ENCODE measurements at places on chromosomes 11 and 22.

DNA sequence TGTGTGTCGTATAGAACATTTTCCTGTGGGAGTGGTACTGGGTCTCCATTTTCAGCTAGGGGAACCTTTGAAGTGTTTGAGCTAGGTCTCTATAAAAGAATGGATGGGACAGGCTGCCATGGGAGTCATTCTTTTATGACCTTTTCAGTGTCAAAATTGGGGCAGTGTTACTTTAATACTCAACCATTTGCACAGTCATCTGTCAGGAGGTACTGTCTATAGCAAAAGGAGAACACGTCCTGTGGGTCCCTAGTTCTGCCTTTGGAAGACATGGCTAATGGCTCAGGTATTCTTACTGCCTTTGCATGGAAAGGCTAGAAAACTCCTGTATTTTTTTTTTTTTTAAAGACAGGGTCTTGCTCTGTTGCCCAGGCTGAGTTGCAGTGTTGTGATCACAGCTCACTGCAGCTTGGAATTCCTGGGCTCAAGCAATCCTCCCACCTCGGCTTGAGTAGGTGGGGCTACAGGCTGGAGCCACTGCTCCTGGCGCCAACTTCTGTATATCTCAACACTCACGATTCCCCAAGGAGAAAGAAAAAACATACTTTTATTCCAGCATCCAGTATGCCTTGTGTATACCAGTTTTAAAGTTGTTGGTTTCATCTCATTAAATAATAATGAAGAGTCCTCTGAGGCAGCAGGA, 2.1 kb upstream of the ATF4 start:
- DNase-seq, result no peak

GRCh38 chr11:85718991-85719807, 33.2 kb upstream of the CCDC89 start:
- DNase-seq, result no peak

GRCh38 chr11:30868626-30869081, 282.5 kb upstream of the MPPED2 start:
- DNase-seq, result no peak

DNA sequence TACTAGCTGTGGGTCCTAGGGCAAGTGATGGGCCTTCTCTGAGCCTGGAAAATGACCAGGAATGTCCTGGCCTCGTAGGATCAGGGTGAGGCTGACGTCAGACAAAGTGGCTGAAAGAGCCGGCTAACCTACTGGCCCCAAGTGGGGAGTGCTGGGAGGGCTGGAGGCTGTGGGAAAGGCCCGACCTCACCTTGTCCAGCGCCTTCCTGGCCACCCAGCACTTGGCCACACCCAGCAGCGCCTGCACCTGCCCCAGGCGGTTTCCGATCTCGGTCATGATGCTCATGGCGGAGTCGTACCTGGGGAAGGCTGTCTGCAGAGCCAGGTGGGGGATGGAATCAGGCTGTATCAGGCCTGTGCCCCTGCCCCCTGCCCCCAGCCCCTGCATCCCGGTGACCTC, 7.5 kb downstream of the RAPSN start:
- DNase-seq, result no peak

- DNase-seq, result no peak
Measured at GRCh38 chr11:17489751-17490150, 13.1 kb upstream of the ABCC8 start.

DNA sequence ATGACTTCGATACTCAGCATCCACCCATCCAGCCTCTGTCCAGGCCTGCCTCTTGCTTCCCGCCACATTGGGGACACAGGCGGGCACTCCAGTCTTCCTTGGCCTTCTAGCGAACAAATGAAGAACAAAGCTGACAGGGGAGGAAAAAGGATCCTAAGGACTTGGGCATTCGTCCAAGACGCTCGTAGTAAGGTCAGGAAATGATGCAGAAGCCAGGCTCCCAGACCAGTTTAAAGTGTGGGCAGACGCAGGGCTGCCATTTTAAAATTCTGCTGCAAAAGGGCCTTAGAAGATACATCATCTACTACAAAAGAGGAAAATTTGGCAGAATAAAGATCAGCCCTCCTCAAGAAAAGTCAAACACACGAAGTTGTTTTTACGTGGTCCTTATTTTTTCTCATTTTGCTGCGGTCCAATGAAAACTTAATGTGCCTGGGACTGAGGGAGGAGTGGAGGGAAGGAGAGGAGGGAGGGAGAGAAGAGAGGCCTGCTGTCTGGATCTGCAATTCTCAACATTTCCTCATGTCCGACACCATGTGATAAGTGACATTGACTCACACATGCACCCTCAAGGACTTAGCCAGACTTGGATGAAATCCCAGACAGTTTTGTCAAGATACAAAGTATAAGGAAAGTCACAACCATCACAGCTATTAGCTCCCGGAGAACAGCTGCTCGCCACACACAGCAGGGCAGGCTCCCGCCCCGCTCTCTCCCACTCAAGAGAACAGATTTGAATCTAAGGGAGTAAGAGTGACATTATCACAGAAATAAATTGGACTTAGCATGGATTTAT, 5.7 kb downstream of the DNAL4 start:
- no peak for DNase-seq

GRCh38 chr22:45460288-45461109, 42.2 kb upstream of the FBLN1 start:
- DNase-seq, result no peak

- no peak for DNase-seq
Measured at GRCh38 chr11:2074266-2074825, 64.8 kb downstream of the IGF2 start.

GRCh38 chr11:73576185-73576614, 21.7 kb downstream of the FAM168A start:
- DNase-seq, result no peak

DNA sequence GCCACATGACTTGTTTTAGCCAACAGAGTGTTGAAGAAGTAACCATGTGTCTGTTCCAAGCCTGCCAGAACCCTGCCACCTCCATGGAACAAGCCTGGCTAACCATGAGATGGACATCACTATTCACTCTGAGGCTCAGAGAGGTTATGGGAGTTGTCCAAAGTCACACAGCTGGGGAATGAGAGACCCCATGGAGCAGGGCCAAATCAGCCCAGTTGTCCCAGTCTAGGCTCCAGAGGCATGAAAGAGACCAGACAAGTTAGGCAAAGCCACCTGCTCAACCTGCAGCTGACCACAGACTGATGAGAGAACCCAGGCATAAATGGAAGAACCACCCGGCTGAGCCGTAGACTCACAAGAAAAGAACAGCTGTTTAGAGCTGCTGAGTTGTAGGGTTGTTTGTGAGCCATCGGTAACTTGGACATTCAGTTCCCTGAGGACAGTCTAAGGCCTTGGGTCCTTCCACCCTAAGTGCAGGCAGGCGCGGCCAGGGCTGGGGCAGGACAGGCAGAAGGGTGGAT, 74.7 kb upstream of the PHF21B start:
- no peak for DNase-seq

DNA sequence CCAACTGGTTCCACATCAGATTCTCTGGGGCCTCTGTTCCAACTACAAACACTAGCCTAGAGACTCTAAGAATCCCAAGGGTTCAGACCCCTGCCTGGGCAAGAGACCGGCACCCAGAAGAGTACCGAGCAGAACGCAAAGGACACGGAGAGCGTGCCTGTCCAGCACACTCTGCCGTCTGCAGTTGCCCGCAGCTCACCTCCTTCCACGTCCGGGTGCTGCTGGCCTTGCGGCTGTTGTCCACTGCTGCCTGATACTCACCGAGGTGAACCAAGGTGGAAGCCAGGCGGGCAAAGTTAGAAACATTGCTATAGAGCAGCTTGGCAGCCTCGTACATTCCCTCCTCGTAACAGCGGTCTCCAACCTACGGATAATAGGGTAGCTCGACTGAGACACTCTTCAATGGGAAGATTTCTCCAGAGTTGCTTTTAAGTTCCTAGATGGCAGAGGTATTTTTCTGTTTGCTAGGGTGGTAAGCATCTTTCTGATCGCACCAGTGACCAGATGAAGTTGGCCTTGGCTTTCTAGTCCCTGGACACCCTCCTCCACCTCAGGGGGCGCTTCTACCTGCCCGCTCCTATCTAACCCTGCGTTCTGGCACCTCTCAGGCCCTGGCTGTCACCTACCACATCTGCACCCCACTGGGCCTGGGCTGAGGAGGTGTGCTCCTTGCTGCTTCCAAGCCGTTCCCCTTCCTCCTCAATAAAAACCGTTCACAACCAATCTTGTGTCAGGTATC, 22.8 kb upstream of the SLC25A1 start:
- no peak for DNase-seq

- DNase-seq, result no peak
Measured at GRCh38 chr22:38016182-38017151, 32.1 kb upstream of the SOX10 start.

DNA sequence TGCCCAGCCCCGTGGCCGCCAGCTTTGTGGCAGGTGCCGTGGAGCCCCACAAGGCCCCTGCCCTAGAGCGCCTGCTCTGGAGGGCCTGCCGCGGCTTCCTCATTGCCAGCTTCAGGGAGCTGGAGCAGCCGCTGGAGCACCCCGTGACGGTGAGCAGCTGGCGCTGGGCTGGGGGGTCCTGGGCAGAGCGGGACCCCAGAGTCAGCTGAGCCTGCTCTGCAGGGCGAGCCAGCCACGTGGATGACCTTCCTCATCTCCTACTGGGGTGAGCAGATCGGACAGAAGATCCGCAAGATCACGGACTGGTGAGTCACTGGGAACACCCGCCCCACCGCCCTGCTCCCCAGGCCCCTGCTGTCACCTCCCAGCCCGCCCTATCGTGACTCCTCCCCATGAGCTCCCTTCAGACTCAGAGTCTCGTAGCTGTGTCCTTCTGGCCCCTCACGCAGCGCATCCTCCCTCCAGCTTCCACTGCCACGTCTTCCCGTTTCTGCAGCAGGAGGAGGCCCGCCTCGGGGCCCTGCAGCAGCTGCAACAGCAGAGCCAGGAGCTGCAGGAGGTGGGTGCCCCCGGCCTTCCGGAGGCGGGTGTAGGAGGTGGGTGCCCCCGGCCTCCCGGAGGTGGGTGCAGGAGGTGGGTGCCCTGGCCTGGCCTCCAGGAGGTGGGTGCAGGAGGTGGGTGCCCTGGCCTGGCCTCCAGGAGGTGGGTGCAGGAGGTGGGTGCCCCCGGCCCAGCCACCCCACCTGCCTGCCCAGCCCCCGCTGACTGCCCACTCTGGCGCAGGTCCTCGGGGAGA, 4.7 kb downstream of the TCIRG1 start:
- DNase-seq, result peak; percentile 75

GRCh38 chr22:40653361-40653760, 16.8 kb upstream of the MRTFA start:
- no peak for DNase-seq

DNA sequence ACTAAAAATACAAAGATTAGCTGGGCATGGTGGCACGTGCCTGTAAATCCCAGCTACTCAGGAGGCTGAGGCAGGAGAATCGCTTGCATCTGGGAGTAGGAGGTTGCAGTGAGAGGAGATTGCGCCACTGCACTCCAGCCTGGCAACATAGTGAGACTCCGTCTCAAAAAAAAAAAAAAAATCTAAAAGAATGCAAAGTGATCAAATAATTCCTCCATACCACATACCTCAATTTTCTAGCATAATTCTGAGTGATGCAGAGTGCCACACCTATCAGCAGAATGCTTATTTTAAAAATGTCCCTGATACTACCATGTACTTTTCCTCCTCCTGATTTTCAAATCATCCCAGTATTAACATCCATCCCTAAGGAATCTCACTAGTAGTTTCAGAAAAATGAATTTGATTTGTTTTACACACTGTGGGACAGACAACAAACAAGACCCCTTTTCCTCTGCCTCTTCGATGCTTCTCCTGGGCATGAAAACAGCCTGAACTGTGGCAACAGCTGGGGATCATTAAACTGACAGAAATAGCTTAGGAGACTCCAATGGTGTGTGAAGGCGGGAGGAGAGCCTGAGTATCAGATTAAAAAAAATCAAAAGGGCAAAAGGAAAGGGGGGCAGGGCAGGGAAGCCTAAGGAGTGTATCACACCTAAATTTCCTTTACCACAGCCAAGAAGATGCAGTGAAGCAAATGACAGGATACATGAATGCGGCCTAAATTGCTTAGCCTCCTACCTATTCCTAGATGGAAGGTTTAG, 114.7 kb downstream of the SGSM3 start:
- no peak for DNase-seq

GRCh38 chr11:69659591-69659990, 15.6 kb downstream of the LTO1 start:
- DNase-seq, result peak; percentile 51

DNA sequence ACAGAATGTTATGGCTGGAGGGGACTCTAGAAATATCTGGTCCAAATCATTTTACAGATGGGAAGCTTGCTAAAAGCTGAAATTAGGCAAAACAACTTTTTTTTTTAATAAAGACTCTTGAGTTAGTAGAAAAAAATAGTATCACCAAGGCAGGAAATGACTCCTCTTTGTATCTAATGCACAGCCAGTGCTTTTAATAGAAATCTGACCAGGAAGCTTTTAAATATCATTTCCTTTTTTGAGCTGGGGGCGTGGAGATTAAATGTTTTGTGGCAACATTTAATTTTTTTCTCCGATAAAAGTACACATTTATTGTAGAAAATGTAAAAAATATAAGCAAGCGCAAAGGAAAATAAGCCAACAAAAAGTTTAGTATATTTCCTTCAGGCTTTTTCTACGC, 22.5 kb downstream of the TRAF6 start:
- DNase-seq, result no peak

- peak; percentile 84 for DNase-seq
Measured at GRCh38 chr22:43110927-43111623, 525 bp downstream of the BIK start.

DNA sequence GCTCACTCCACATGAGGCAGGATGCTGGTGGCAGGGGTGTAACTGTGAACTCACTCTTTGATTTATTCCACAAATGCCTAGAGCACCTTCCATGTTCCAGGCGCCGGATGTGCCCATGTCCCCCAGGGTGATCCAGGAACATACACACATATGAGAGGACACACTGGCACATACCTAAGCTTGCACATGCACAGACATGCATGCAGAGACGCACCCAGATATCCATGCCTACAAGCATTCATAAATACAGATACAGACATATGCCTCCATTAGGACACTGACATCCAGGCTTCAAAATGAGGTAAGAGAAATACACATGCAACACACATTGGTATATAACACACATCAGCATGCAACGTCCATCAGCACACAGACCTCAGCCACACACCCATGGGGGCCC, 4.5 kb downstream of the OSM start:
- DNase-seq, result no peak

- DNase-seq, result no peak
Measured at GRCh38 chr11:108906329-108906728, 241.5 kb downstream of the DDX10 start.

- no peak for DNase-seq
Measured at GRCh38 chr11:117026593-117027330, 71.5 kb downstream of the SIK3 start.

Data from spleen (tissue), 13 donors.